Activated T-cell treated with anti-CD3 and anti-CD28 coated beads for 24 hours (primary cell): ENCODE measurements at places on chromosomes 5 and 9.

GRCh38 chr5:136089791-136090190 lies 42.9 kb upstream of the SMAD5 start:
- DNase-seq: no peak

GRCh38 chr9:95649801-95650213 lies 133.0 kb upstream of the PTCH1 start:
- DNase-seq: no peak

DNA sequence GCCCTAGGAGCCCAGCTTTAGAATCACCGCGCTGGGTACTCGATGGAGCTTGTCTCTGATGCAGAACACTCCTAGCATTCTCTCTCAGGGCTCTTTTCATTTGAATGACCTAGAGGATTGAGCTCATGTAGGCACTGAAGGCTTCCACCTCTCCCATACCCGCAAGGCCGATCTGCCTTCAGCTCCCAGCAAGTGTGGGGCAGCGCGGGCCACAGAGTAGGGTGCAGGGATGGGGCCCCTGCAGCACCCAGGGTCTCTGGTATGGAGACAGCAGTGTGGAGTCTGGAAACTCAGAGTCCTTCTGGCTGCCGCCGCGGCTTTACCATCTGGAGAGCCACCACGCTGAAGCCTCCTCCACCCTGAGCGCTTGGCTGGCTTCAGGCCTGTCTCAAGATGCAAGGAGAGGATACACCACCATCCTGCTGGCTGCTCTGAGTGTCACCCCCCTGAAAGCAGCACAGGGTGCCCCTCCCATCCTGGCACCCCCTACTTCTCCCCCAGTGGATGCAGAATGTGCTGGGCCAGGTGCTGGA lies 12.9 kb downstream of the STKLD1 start:
- no peak for DNase-seq

- no peak for DNase-seq
Observed at GRCh38 chr9:114894609-114895433, 35.6 kb downstream of the TNFSF8 start.

DNA sequence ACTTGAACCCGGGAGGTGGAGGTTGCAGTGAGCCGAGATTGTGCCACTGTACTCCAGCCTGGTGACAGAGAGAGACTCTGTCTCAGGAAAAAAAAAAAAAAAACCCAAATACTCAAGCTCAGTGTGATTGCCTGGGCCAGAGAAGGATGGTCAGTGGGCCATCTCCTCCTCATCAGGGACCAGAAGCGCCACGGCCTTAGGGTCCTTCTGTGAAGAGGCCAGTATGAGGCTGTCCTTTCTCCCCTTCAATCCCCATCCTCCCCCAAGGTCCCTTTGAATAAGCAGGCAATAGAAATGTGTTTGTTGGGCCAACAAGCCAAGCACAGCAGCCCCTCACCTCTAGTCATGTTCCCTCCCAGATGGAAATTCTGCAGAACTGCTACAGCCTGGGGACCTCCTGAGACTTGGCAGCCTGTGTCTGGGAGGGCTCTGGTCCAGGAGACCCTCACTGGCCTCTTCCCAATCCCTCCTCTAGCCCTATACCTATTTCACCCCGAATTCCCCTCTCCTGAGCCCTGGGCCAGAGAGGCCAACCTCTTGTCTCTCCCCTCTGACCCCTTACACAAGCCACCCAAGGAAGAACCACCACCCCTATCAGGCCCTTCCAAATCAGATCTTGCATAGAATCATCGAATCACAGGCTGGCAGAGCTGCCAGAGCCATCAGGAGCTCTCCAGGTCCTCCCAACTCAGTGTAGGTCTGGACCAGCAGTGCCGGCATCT lies 1.0 kb downstream of the CSF1R start:
- no peak for DNase-seq

GRCh38 chr5:55991768-55992486 lies 2.8 kb downstream of the IL6ST start:
- DNase-seq: no peak

DNA sequence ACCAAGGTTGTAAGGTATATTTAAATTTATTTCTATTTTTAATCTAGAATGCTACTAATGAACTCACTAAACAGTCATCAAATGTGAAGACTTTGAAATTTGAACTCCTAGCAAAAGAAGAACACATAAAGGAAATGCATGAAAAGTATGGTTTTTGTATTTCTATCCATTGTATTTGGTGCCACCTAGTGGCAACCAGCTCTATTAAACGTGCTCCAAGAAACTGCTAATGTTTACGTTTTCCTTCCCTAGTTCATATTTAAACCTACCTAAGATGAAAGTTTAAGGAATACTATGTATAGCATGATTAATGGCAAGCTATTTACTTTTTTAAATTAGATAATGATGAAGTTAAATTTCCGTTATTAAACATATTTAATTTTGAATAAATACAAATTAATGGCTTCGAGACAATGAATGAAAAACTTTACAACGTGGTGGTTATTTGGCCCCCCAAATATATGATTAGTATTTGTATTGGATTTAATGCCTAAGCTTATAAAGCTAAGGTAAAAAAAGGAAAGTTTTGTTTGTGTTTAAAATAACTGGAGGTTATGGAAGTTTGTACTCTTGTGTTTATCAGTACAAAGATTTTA lies 115.9 kb upstream of the SH3GL2 start:
- DNase-seq: peak; percentile 7

DNA sequence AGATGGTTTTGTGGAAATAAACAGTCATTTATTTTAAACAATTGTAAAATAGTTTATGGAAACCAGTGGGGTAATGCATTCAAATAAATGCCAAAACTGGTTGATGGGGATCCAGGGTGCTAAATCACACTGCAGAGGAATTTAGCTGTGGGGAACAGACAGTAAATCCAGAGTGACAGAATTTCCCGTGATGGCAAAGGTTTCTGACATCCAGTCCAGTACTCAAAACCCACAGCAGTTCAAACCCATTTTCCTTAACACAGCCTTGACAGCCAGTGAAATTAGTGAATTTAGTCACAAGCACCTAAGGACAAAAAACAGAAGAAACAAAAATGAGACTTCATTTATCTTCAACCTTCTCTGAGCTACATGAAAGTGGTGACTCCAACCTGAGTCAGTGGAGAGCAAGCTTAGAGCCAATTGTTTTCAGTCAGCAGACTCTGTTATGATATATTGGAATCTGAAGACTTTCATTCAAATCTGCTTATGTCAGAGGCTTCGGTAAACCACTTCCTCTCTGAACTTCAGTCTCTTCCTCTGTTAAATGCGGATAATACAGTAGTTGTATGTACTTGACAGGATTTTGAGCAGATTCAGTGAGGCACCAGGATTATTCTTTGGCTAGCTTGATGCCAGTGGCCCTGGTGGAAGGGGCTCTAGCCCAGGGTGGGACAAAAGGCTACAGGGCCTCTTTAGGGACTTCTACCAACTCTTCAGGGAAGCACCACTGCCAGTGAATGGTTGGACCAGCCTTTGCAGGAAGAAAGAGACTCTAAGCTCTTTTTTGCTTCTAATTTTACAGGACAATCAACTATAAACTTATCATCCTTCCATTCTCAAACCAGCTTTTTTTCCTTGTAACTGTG lies 185.3 kb downstream of the MAPKAP1 start:
- DNase-seq: peak; percentile 41

DNA sequence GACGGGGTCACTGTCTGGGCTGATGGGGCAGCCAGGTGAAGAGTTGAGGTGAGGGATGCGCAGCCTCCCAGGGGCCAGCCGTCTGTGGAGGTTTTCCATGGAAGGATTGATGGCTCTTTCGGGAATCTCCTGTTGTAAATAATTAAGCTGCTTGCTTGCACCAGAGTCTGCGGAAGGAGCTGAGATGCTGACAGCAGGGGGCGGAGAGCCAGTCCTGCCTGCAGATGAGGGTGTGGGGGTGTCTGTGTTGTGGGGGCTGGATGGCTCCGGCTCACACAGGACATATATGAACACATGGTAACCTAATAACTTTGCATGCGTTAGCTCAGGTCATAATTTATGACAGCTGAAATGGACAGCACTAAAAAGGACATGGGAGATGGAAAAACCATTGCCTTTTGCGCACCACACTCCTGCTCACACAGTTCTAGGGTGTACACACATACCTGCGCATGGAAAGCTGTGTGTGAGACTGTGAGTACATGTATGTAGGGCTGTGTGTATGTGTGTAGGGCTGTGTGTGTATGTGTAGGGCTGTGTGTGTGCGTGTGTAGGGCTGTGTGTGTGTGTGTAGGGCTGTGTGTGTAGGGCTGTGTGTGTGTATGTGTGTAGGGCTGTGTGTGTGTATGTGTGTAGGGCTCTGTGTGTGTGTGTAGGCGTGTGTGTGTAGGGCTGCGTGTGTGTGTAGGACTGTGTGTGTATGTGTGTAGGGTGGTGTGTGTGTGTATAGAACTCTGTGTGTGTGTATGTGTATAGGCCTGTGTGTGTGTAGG lies 36.8 kb upstream of the SEMA4D start:
- no peak for DNase-seq

GRCh38 chr5:9042241-9042640 lies 503.6 kb downstream of the SEMA5A start:
- DNase-seq: no peak

DNA sequence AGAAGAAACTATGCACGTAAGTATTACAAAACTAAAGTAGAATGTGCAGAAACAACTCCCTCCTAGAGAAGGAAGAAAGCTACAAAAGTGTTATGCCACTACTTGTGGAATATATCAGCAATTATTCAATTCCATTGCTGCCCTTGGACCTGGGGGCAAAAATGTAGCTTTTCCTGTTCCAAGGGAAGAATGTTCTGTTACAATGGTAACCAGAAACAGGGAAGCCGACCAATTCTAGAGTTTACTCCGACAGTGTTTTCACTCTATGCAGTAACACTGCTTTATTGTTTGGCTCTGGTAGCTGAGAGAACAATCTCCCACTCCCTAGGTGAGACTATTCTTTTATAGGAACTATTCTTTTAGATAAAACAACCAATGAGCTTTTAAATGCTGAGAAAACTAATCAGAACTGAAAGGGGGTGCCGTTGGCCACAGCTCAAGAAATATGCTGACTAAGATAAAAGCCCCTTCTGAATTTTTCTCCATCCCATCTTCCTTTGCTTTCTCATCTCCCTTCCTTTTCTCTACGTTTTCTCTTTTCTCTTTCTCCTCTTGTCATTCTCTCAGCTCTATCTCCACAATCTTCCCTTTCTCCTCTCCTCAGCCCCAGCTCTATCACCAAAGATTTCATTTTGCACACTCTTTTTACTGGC lies 54.1 kb downstream of the SLC1A3 start:
- DNase-seq: no peak

- DNase-seq: no peak
Observed at GRCh38 chr5:93122446-93122845, 458.6 kb downstream of the NR2F1-AS1 start.

DNA sequence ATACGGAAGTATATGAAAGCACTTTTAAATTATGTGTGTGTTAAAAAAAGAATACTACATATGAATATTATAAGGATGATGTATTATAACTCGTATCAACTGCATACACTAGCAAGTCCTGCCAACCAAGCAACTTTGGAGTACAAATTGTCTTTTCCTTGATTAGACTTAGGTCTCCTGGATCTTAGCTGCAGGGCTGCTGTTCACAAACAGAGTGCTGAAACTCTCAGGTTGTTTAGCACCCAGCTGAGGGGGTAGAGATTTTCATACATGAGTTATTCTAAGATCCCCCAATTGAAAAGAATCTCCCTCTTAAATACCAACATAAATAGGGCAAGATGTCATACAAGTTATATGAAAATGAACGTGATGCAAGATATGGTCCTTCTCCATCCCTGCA lies 149.8 kb upstream of the TNC start:
- DNase-seq: no peak

GRCh38 chr5:166795756-166796155 lies 1495.7 kb upstream of the WWC1 start:
- no peak for DNase-seq

GRCh38 chr5:151779531-151780125 lies 7.9 kb downstream of the G3BP1 start:
- no peak for DNase-seq

DNA sequence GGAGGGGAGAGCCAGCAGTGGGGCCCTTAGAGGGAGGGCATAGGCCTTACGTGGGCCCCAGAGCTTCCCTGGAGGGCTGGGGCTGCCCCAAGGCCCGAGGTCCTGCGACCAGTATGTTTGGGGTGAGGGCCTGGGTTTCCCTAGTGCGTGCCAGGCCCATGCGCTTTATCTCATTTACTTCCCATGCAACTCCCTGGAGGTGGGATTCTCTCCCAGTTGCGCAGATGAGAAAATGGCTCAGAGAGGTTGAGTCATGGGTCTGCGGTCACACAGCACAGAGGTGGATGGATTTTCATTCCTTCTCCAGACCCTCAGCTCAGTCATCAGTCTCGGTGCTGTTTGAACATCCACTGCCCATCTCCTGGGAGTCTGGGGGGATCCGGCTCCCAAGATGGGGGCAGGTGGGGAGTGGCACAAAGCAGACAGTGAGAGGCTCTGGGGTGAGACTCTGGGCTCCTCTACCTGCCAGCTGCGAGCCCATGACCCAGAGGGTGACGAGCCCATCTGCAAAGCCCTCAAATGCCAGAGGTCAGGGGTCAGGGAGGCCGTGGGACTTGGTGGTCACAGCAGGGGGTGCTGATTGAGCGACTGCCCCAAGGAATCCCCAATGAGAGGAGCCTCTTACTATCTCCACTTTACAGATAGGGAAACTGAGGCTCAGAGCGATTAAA lies 171.2 kb downstream of the GAPVD1 start:
- no peak for DNase-seq

DNA sequence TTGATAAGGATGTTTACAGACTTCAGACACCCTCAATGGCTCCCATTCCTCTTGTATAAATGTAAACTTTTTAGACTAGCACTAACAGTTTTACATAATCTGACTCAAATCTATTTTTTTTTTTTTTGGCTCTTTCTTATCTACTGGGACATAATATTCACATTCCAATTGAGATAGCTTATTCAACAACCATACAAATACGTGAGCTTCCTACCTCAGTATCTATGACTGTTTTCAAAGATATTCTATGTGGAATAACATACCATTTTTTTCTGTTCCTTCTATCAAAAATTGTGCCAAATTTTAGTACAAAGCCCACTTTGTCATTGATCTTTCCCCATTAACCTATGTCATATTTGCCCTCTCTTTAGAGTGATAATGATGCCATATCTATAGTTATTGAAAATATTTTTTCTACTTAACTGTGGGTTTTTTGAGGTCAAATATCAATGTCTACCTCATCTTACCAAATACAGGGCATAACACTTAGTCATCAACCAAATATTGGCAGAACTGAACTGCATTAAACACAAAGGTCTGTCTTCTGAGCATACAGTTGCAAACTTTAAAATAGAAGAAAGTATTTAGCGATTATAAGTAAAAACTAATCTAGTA lies 482.6 kb downstream of the PTPRD start:
- DNase-seq: no peak

DNA sequence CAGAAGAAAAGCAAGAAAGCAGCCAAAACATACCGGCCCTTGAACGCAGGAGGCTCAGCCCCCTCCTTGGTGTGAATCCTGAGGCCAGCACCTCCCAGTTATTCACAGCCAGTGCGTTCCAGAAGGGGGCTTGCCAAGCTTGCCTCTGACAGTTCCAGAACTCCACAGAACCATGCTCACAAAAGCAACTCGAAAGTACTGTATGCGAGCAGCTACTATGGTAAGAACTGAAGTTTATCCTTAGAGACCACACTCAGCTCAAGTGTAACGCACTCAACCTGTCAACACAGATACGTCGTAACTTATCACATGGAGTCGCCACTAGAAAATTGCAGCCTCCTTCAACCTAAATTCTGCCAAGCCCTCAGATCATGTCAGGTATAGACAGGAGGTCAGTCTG lies 1.4 kb downstream of the UBAC1 start:
- DNase-seq: no peak

- no peak for DNase-seq
Observed at GRCh38 chr9:117088786-117089185, 326.1 kb downstream of the ASTN2 start.

GRCh38 chr5:64646169-64646568 lies 44.1 kb upstream of the SHISAL2B start:
- DNase-seq: no peak
